ENCODE measurements at places on chromosomes 7 and 10.

DNA sequence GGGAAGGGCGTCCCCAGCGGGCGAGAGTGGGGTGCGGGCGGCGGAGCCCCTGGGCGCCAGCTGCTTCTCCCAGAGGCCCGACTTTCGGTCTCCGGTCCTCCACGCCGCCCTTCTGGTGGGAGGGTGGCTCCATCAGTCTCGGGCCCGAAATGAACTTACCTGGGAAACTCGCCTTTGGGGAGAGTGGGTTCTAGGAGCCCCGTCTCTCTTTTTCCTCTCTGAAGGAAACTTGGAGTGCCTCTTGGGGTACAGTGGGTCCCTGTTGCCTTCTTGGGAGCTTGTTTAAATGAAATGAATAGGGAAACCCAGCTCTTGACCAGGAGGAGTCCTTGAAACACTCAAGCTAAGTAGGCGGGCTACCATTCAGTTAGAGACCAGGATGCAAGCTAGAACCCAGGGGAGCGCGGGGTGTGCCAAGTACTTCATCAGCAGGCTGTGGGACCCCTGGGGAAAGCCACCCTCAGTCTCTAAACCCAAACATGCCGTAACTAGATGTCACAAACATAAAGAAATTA, 1.3 kb downstream of the SLC26A4 start:
- no peak for DNase-seq

DNA sequence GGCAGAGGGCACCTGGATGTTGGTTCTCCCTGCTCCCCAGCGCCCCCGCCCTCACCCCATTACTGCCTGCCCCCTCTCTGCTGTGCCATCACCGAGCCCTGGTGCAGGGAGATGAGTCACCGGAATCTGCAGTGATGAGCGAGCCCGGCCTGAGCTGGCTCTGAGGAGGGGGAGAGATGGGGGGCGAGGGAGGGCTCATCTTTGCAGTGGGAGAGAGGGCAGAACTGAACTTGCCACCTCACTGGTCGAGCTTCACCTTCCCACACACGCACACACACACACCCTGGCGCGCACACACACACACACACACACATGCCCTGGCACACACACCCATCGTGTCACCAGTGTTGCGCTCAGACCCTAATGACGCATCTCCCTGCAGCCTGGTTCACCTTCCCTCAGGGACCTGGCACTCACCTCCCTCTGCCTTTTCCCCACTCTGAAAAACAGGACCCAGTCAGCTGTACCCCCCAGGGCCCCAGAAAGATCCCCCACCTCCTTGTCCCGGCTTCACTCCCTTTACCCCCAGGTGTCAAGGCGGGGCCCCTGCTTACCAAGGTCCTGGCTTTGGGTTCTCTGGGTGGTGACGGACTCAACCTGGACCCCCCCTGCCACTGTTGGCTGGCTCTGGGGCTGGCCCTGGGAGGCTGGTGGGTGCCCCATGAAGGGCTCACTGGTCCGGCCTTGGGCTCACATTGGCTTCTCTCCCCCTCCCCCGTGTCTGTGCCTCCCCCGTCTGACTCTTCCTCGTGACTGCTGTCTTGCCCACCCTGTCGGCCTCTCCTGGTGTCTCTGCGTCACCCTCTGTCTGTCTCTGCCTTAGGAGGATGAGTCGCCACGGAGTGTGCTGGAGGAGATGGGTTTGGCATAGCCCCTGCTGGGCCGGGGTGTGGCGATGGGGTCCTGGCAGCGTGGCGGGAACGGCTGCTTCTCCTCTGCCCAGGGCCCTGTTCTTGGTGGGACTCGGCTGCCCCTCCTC, 5.4 kb downstream of the VGF start:
- no peak for DNase-seq

DNA sequence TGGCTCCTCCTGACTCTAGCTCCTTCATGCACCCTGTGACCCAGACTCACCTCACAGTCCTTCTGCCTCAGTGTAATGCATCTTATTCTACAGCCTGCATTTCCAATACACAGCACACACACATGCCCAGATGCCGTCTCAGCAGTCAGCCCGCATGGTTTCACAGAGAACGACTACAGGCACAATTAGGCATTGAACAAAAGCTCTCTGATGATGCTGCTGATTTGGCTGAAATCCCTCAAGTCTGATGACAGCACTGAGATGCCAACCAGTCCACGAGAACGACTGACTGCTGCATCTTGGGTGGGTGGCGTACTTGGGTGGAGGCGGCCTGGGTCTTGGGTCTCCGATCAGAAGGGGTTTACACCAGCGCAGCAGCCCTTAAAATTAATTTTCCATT, 200.4 kb downstream of the TAX1BP1 start:
- no peak for DNase-seq

DNA sequence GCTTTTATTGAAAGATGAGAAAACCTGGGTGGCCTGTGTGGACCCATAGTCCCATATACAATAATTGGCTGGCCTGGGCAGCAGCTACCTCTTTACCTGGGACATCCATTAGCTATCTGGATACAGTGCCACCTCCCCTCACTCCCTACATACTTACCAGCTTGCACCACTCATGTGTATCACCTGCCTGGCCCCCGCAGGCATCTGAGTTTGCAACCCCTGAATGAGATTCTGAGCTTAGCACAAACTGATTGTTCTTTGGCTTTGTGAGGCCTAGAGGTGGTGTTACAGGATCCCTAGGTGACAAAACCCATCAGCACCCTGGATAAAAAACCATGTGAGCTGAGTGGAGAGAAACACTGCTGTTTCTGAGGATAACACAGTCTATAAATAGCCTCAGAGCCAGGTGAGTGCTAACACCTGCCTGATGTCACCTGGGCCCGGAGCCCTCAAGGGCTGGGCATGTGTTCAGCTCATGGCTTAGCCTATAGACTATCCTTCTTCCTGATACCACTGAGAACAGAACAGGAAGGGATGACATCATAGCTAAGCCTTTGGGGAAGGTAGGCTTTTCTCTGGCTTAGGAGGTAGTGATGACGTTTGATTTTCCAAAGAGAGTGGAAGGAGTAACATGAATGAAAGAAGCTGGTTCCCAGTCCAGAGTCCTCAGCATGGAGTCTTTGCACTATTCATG, 2.6 kb upstream of the PPIF start:
- DNase-seq, result no peak

- no peak for DNase-seq
These were observed 88.5 kb upstream of the CREB5 start for GRCh38 chr7:28323833-28324232.

DNA sequence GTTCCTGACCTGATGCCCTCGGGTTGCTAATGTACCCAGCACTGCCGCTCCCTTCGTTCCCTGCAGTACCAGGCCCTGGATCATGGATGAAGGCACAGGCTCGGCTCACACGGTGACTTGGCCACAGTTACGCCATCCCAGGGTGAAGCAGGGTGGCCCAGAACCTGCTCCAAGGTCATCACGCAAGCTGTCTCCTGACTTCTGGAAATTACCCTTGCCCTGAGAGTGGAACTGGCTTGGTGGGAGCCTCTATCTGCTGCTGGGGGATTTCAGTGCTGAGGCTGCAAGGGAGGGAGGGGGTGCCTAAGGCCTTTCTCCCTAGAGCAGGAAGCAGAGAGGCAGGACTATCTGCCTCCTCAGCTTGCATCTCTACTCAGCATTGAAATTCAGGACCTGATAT, 36.6 kb downstream of the FIGNL1 start:
- no peak for DNase-seq

All from cortex of kidney (tissue), 1 donor.